Hematopoietic multipotent progenitor cell treated with erythropoietin and hydrocortisone succinate and interleukin-3 and kit ligand, for 6 days (in vitro differentiated cells): ENCODE measurements at places on chromosomes 7 and 10.
A peak's percentile ranks its signal among the peaks of the same experiment; 100 is the strongest.

- DNase-seq, result no peak
Measured at GRCh38 chr7:127996253-127997071, 34.8 kb downstream of the LRRC4 start.

DNA sequence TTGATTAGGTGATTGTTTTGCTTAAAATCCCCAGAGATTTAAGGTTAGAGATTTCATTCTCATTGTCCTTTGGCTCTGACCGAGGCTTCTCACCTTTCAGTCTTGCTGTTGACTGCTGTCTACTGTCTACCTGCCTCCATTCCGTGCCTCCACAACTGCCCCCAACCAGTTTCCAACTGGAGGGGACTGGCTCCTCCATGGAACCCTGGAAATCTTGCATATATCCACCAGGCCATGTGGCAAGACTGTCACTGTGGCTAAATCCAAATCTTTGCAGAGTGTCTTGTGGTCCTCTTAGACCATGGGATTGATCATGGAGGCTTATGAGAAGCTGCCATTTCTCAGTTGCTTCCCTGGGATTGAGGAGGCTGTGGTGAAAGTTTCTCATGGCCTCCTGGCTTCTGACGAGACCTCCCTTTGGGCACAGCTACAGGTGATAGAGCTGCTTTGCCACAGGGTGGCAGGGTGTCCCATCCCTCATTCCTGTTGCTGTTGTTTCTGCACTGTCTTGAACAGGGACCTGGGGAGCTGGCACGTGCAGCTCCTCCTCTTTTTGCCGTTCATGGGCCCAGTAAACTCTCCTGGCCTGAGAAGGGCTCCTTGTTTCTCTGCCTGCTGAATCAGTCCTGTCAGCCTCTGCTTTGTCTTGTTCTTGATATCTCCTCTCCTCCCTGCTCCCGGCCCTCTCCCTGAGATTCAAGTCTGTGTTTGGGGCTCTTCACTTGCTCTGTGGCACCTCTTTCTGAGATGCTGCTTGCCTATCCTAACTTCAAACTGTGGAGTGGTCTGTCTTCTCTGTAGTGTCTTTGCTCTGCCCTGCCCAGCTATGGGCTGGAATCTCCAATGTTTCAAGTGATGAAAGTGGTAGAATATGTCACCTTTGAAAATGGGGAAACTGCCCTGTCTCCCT, 63.6 kb upstream of the IGFBP3 start:
- no peak for DNase-seq

- DNase-seq, result no peak
Measured at GRCh38 chr7:134619627-134620331, 26.9 kb upstream of the BPGM start.

DNA sequence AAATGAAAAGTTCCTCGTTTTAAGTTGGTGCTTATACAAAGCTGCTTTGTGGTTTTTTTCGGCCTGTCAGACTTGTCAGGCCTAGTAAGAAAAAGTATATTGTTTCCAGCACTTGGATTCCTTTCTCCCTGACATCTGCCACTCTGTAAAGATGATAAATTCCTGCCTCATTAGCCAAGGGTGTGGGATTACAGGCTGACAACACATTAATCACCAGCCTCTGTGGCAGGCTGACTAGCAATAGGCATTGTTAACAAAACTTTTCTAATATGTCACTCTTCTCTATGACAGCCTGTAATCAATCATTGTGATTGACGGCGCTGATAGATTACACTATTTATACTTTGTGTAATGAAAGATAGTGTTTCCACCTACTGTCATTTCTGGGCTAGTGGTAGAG, 682.5 kb downstream of the LRMDA start:
- no peak for DNase-seq

- no peak for DNase-seq
Measured at GRCh38 chr10:28666751-28667467, 10.4 kb upstream of the BAMBI start.

DNA sequence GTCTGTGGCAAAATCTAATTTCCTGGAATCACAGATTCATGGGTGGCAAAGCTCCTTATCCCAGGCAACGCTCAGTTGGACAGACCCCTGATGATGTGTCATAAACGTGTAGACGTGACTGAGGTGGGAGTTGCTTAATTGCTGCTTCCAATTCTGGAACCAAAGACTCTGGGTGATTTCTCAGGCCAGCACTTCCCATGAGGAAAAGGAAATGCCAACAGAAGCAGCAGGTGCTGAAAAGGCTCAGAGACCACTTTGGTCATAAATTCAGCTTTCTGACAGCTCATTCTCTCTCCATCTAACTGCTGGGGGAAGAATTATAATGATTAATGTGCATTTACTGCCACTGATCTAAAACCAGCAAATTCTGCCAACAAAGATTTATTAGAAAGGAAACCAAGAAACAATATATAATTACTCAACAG, 88.7 kb downstream of the OSBPL3 start:
- DNase-seq, result no peak

DNA sequence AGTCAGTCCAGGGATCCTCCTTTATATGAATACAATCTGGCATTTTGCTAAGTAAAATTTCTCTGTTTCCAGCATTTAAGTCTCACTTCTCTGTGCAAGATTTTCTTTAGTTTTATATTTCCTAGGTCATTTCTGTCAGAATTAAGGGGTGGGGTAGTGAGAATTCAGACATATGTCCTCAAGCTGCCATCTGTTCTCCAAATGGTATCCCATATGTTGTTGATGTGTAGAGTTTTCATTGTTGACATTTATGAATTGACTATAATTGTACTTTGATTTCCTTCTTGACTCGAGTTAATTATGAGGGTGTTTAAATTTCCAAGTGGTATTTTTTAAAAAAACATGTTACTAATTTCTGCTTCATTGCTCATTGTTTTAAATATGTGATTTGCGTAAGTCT, 148.8 kb downstream of the NPSR1 start:
- DNase-seq, result no peak

GRCh38 chr7:155259866-155260497, 37.7 kb upstream of the INSIG1 start:
- DNase-seq, result no peak

DNA sequence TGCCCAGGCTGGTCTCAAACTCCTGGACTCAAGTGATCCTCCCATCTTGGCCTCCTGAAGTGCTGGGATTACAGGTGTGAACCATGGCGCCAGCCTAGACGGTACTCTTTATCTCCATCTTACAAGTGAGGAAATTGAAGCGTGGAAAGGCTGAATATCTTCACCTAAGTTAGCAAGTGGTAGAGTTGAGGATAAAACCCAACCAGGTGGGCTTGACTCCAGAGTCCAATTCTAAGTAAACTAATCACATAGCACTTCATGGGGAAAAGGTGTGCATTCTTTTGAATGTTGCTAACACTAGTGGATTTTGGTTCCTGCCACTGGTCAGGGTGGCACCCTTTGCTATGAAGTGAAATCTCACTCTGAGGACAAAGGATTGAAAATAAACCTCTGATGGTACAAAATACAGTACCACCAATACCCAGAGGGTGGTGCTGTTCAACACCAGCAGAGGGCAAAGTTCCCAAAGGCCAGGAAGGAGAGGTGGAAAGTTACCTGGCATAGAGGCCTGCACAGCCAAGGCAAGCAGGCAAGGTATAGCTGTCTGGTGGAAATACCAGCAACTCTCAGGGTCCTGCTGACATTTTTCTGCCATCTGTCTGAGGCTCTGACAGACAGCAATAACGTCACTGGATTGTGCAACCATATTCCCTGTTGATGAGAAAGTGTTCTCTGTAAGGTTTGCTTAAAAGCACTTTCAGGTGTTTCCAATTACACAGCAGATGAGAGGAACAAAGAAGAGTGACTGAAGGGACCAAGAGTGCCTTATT, 17.6 kb downstream of the ZDHHC16 start:
- DNase-seq, result peak; percentile 67

DNA sequence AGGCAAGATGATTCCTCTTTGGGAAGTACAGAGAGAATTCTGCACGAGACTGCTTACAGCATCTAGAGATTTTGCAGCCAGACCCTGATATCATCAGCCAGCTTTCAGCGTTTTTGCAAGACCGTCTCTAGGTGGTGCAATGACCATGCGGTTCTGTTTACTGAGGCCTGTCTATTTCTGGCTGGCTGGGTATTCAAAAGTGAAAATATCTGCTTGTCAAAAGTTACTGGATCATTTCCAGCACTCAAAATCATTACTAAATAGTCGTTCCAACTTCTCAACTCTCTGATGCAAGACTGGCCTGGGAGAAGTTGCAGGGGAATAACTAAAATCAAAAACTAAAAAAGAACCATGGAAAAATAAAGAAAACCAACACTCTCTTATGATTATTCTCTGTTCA, 240.1 kb downstream of the ELMO1 start:
- DNase-seq, result peak; percentile 83

DNA sequence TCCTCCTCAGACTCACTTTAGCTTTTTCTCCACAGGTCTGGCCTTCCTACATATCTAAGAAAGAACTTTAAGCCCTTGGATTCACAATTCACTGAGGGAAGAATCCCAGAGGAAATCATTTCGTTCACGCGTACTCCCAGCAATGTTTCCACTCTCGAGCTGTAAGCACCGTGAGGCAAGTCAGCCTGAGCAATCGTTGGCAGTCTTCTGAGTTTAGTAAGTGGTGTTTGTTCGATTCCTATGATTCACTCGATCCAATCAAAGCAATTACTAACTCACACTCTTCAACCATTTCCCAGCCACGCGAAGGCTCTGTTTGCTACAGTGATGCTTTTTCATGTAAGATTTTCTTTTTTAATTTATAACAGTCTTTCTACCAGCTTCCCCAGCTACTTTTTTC, 10.2 kb upstream of the PRLHR start:
- DNase-seq, result no peak

GRCh38 chr7:129468547-129468946, 33.8 kb upstream of the SMKR1 start:
- DNase-seq, result no peak

- DNase-seq, result no peak
Measured at GRCh38 chr10:42850931-42851330, 68.3 kb downstream of the BMS1 start.

DNA sequence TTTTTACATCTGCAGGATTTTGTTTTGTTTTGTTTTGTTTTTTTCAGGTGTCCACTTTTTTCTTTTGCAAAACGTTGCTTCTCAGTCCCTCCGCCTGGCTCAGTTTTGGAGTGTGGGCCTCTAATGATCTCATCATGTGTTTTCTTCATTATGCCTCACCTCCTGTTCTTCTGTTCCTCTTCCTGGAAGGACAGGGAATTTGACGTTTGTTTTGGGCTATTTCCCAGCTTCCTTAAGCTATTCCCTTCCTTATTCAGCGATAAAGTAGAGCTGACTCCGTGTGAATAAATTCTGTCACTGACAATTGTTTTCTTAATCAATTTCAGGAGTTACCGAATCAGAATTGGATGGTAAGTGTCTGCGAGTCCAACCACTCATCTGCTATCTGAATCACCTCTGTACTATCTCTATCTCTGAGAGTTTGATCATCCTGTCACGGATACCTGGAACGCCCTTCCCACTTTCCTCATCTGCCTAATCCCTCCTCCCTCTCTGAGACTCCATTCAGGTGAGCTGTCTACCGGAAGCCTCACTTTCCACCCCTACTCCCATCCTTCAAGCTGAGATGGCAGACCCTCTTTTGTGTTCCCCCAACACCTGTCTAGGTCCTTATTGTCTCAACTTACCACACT, 218.4 kb downstream of the GATA3 start:
- DNase-seq, result no peak

GRCh38 chr10:5645375-5645774, 21.0 kb downstream of the ASB13 start:
- no peak for DNase-seq

GRCh38 chr7:155795401-155795800, 16.9 kb downstream of the SHH start:
- no peak for DNase-seq

- no peak for DNase-seq
Measured at GRCh38 chr7:18541181-18541870, 45.8 kb downstream of the HDAC9 start.

- no peak for DNase-seq
Measured at GRCh38 chr7:539731-540411, 20.2 kb upstream of the PDGFA start.

GRCh38 chr7:50782375-50783208, at the start of gene GRB10:
TSS of gene GRB10 (minus strand) at chr7:50782896. CDS start at chr7:50732322, 50,574 bp downstream.
- no peak for DNase-seq

- peak; percentile 92 for DNase-seq
Measured at GRCh38 chr10:89373916-89374711, 3.7 kb upstream of the IFIT1B start.

DNA sequence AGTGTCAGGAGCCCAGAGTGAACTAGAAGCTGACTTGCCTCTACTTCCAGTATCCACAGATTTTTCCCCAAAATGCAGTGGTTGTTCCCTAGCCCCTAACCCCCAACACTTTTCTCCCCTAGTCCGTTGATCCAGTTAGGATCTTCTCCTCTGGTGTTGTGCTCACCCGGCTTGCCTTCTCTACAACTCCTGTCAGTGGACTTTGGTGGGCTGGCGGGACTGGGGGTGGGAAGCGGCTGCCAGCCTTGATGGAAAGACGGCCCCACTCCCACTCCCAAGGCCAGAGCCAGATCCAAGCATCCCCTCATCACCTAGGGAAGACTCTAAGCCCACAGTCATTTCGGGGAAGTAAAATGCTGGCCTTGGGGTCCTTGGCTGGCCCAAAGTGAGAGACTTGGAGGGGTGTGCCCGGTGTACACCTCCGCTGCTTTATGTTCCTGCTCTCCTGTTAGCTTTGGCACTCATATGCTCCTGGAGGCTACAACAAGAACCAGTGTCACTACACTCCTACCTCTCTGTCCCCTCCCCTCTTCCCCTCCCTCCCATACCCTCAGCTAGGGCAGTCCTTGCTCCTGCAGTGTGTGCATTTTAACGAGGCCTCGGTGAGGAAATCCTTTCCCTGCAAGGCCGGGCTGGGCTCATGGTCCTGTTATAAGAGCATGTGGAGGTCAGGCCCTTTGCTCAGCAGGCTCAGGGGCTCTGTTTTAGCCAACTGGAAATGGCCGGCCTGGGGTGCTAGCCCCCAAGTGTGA, 930 bp upstream of the HOXA10 start:
- DNase-seq, result no peak

GRCh38 chr7:74058486-74058885, 25.1 kb upstream of the LIMK1 start:
- DNase-seq, result no peak

GRCh38 chr10:3749600-3749999, 35.4 kb downstream of the KLF6 start:
- DNase-seq, result no peak

GRCh38 chr10:121078672-121079102, 227.5 kb downstream of the WDR11 start:
- no peak for DNase-seq

GRCh38 chr7:94559972-94560371, 50.4 kb downstream of the CASD1 start:
- DNase-seq, result no peak

GRCh38 chr10:122487174-122487765, 25.9 kb downstream of the HTRA1 start:
- DNase-seq, result no peak

- no peak for DNase-seq
Measured at GRCh38 chr10:129615381-129615780, 148.3 kb downstream of the MGMT start.

GRCh38 chr10:48551861-48552591, 52.8 kb downstream of the ARHGAP22 start:
- peak; percentile 78 for DNase-seq
